Esophagus muscularis mucosa (tissue), 4 donors: ENCODE measurements at places on chromosomes 12 and 14. TPM values are rescaled to one million over a fixed set of nuclear protein-coding genes. Genes with fewer than 3 reads are reported as not detected.
A peak's percentile ranks its signal among the peaks of the same experiment; 100 is the strongest.

Gene NOVA1
- 10.3 TPM for total RNA-seq

Gene TAS2R30
- total RNA-seq: 1.5 TPM

Gene OAS2
- 4.8 TPM for total RNA-seq

Gene BDKRB1
- 7.0 TPM for total RNA-seq

GRCh38 chr12:51484119-51484518 is 59.5 kb downstream of the SLC4A8 start:
- DNase-seq: no peak
- no peak overlapping the region for H3K27ac ChIP-seq
- no peaks in the 10 kb centered on the region for H3K36me3 ChIP-seq
- H3K4me3 ChIP-seq: no peak overlapping the region

DNA sequence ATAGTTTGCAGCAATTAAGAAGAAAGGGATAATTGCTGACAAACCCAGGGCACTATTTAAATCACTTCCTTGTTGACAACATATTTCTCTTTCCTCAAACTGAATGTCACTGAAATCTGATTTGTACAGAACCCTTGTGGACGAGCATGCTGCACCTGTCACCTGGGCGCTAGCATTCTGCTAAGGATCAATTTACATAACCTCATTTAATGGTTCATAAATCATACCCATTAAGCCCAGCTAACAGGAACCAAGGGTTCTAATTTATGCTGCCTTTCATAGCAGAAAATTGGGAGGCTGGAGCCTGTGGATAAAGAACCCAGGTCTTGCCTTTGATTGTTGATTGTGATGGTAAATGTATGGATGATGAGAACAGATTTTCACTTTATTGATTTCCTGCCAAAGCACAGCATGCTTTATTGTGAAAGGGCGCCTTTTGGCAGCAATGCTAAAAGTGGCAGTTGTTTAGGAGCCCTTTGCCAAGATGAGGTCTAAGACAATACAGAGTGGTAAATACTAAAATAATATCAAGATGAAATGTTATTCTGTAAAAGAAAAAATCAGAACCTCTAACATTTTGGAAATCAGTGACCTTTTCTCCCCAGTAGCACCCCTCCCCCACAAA is 95.4 kb downstream of the NKX2-1 start:
- H3K4me3 ChIP-seq: no peak overlapping the region
- no peak for DNase-seq
- no peaks in the 10 kb centered on the region for H3K4me1 ChIP-seq
- H3K27ac ChIP-seq: no peak overlapping the region

- H3K27me3 ChIP-seq: no peaks in the 10 kb centered on the region
- no peaks in the 10 kb centered on the region for H3K4me1 ChIP-seq
- H3K4me3 ChIP-seq: no peak overlapping the region
Measured at GRCh38 chr12:3810016-3810370, 57.1 kb upstream of the CRACR2A start.

GRCh38 chr12:91210618-91211017 is 28.0 kb upstream of the DCN start:
- no peak for DNase-seq
- H3K27ac ChIP-seq: no peak overlapping the region
- no peaks in the 10 kb centered on the region for H3K36me3 ChIP-seq
- no peaks in the 10 kb centered on the region for H3K4me1 ChIP-seq

DNA sequence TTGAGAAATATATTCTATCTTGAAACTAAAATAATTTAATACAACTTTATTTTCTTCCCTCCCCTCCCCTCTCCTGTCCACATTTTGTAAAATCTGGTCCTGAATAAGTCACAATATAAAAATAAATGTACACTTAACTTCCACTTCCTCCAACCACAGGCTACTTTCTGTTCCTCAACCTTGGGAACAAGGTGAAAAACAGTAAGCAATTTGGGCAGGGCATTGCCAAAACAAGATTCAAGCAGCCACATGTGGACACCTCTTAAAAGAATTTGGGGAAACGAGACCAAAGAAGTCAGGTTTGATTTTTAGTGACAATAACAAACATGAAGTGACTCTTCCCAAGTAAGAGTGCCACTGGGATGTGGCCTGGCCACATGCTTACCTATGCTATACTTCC is 115.7 kb downstream of the PTPRQ start:
- H3K4me1 ChIP-seq: peaks cover 21% of the 10 kb centered on the region
- H3K36me3 ChIP-seq: no peaks in the 10 kb centered on the region
- no peak overlapping the region for H3K4me3 ChIP-seq
- no peak for DNase-seq

GRCh38 chr14:39957987-39958386 is 525.8 kb upstream of the FBXO33 start:
- H3K4me1 ChIP-seq: no peaks in the 10 kb centered on the region
- no peak overlapping the region for H3K27ac ChIP-seq
- no peak overlapping the region for H3K4me3 ChIP-seq

GRCh38 chr14:32075672-32076277 is 1.3 kb upstream of the ARHGAP5 start:
- H3K36me3 ChIP-seq: no peaks in the 10 kb centered on the region
- peaks cover 54% of the 10 kb centered on the region for H3K4me1 ChIP-seq
- peak overlapping the region; percentile 88 for H3K4me3 ChIP-seq
- no peaks in the 10 kb centered on the region for H3K27me3 ChIP-seq

DNA sequence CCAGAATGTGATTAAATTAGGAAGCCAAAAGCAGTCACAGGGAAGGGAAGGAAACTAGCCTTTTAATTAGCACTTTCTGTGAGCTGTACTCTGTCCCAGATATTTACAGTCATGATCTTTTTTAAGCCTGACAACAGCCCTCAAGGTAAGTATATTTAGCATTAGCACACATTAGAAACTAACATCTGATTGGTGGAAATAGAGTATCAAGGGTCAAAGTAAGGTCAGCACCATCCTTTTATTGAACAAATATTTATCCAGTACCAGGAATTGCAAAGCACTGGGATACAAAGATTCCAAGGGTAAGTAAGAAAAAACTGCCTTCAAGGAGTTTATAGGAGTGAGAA is 28.2 kb downstream of the RPGRIP1 start:
- H3K27ac ChIP-seq: no peak overlapping the region
- no peaks in the 10 kb centered on the region for H3K27me3 ChIP-seq
- no peak for DNase-seq
- H3K4me3 ChIP-seq: peak overlapping the region; percentile 32
- peaks cover 12% of the 10 kb centered on the region for H3K4me1 ChIP-seq
